Stimulated activated CD8-positive, alpha-beta memory T cell treated with anti-CD3 and anti-CD28 coated beads, Interleukin-4, amount 100 ng/mL, for 1 hour (primary cell): ENCODE measurements at places on chromosomes 4 and X.

DNA sequence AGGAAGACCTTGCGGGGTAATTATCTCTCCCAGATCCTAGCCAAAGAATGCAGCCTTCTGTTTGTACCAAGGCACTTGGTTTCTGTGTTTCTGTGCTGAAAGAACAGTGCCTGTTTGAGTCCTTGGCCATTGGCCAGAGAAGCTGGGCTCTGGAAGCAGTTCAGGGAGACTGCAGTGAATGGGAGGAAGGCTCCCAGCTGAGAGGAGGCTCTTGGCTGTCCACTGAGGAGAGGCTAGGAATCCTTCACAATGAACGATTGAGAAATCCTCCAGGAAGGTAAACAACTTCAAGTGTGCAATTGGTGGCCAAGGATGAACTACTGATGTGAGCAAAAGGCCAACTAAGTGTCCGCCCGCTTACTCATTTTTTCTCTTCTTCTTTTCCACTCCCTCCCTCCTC lies 61.3 kb downstream of the HS3ST1 start:
- no peak for DNase-seq

GRCh38 chrX:103614999-103615398 lies 7.2 kb downstream of the TCEAL3 start:
- DNase-seq, result no peak

DNA sequence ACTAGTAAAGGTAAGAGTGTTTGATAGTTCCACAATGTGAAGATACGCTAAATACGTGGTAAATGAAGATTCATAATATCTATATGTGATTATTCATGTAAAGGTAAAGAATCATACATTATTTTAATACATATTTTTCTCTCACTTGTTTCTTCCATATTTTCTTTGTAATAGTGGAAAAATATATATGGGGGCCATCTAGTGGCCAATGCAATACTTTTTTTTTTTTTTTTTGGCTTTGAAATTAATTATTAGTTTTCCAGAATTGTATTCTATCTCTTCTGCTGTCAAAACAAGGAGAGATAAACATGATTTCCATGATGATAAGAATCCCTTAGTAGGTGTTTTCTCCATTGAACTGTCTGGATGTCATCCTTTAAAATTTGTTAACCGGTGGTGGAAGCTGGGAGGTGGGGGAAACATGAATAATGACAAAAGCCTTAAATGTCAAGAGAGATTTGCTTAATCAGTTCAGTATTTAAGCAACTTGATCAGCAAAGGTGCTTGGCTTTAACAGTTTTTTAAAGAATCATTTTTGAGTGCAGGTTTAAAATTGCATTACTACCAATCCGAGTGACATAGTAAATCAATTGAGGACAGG lies 508.7 kb upstream of the HTR2C start:
- DNase-seq, result no peak

DNA sequence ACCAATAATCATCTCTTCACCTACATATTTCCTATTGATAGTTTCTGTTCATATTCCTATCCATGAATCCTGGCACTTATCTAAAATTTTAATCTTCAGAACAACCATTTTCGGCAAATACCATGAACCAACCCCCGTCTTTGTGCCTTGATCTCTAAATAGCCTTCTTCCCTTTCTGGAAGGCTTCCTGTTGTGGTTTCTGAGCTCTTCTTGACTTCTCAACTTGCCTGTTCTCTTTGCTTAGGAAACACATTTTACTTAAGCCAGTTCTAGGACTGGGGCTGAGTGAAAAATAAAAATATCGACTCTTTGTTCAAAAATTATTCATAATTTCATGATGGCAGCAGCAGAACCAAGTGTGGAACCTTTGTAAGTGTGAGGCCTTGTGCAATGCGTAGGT lies 882.4 kb downstream of the C4orf33 start:
- DNase-seq, result no peak

DNA sequence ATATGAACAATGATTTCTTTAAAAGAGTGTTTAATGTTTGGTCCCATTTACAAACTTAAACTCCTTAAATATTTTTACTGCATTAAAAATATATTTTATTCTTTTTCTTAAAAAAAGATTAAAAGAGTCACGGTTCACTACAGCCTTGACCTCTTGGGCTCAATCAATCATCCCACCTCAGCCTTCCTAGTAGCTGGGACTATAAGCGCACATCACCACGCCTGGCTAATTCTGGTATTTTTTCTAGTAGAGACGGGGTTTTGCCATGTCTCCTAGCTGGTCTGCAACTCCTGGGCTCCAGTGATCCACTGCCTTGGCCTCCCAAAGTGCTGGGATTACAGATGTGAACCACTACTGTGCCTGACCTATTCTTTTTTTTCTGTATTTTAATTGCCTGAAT lies 104.7 kb upstream of the TLR2 start:
- no peak for DNase-seq

DNA sequence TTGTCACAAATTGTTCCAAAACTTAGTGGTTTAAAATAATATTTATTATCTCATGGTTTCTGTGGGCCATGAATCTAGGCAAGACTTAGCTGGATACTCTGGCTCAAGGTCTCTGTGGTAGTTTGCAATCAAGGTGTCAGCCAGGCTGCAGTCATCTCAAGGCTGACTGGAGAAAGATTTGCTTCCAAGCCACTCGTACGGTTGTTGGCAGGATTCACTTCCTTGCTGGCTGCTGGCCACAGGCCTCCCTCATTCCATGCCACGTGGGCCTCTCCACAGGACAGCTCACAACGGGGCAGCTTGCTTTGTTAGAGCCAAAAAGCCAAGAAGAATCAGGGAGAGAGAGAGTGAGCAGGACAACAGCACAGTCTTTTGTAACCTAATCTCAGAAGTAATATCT lies 101.4 kb downstream of the WWC2 start:
- DNase-seq, result no peak

DNA sequence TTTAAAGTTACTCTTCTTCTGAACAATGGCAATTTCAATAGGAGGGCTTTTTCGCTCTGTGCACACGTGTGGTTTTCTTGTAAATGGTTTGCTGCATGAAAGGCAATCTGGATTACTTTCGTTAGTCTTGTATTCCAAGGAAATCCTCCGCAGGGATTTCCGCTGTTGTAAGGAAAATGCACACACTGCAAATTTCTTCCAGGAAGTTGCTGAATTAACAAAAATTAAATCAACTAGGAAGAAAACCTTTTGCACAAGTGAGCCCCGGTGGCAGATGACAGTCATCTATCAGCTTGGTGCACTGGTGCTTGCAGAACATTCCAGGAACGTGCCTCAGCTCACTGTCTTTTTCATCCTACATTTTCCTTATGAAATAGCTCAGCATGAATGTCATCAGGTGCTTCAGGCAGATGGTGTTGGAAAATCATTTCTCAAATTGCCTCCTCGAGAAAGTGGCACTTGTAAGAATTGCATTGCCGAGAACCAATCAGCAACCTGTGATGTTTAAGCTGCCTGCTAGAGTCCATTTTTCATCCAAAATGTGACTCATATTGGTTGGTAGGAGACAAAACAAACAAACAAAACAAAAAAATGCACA lies 272.4 kb upstream of the VCX start:
- no peak for DNase-seq

GRCh38 chrX:117487421-117487820 lies 629.2 kb downstream of the KLHL13 start:
- DNase-seq, result no peak

DNA sequence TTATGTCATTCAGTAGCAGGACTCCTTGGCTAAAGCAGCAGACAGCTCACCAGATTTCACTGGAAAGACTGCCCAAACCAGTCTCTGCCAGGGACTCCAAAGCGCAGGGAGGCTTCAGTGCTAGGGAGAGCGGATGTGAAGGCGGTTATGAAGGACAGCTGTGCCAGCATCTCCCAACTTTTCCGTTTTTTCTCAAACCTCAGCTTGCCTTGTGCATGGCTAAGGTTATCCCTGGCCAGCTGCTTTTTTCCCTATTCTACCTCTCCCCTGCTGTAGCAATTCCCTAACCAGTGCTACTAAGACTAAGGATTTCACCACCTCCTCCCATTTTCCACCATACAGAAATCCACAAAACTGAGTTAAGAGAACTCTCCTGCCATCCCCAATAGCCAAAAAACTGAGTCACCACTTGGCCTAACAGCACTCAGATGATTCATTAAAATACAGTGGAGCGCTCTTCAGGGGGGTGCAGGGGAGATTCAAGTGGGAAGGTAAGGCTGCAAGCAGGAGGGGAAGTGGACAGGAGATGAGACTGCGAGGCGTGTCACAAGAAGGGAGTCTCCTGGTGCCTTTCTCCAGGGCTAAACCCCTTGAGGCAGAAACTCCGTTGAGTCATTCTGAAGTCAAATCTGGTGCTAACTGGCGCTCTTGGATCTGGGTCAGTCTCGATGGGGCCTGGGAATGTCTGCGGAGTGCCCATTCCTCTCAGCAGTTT lies 90.7 kb downstream of the PALLD start:
- DNase-seq, result no peak
